Breast epithelium (tissue), 4 donors: ENCODE measurements at places on chromosomes 4 and X. TPM values are rescaled to one million over a fixed set of nuclear protein-coding genes. Genes with fewer than 3 reads are reported as not detected.
A peak's percentile ranks its signal among the peaks of the same experiment; 100 is the strongest.

- no peak for DNase-seq
Observed at GRCh38 chrX:109855501-109855900, 122.4 kb upstream of the ACSL4 start.

DNA sequence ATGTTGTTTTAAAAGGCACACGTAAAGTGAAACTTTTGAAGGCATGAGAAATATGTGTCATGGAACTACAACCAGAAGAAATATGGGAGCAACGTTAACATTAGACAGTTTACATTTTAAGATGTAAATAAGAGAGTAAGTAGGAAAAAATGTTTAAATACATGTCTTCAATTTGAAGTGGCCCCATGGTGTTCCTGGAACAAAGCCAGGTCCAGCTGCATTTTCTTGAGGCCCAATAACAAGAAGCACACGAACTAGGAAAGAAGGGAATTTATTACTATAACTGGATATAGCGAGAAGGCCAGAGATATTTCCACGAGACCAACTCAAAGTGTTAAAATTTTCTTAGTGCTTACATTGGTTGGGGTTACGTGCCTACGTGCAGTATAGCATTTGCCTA, 458.1 kb downstream of the KCTD8 start:
- no peak for DNase-seq

DNA sequence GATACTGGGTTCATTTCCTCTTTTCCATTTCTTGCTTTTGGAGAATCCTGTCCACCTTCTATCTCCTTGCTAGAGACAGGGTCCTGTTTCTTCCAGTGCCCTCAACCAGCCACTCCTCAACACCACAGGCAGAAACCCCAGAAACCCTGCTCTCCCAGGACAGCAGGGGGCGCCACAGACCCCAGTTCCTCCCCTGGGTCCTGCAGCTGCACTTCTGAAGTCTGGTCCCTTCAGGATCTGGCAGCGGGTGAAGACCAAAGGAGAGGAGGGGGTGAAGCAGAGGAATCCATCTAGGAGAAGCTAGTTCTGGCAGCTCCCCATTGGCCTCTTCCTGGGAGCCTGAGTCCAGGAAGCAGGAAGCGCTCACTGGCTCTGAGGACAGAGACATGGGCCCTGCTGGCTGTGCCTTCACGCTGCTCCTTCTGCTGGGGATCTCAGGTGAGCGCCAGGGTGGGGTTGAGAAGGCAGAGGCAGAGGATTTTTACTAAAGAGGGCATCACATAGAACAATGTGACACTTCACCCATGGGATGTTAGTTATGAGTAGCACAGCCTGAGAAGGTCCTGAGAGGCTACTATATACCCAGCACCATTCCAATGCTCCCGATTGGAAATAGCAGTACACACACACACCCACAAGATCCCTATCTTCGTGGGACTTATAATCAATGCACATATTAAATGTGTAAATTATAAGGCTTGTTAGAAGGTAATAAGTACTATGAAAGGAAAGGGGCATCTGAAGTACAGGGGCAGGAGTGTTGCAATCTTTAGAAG, at the start of gene PRSS48:
Gene PRSS48 (plus strand): TSS at position 375 of the 776 bp plus-strand sequence. CDS start 12 bp downstream, at position 387.
- DNase-seq = no peak

Gene MGARP
- 3.8 TPM for total RNA-seq

GRCh38 chrX:51899741-51900140, 6.3 kb downstream of the MAGED1 start:
- no peak for DNase-seq

DNA sequence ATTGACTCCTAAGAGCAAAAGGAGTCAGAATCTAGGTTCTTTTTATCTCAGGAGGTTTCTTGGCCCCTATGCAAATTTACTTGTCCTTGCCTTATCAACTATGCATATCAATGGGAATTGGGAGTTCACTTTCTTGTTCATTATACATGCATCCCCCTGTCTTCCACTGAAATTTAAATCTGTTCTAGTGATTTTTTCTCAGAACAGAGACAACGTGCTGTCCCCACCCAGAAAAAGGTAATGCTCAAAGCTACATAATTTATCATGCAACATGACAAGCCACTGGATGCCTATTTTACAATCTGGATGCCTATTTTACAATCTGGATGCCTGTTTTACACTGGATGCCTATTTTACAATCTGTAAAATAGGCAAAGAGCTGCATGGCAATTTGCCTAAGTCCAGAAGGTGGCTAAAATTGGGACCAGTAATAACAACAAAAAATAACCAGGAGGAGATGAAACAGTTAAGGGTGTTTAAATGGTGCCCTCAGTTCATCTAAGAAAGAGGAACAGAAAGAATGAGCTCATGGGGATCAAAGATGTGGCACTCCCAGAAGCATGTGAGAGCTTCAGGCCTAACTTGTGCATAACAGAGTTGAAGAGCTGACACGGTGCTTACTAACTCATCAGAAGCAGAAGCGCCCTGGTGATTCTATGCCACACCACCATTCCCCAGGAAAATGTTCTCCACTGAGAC, 537.8 kb upstream of the BOD1L1 start:
- DNase-seq = no peak

- DNase-seq = no peak
Observed at GRCh38 chr4:39609454-39609931, 29.2 kb downstream of the SMIM14 start.

DNA sequence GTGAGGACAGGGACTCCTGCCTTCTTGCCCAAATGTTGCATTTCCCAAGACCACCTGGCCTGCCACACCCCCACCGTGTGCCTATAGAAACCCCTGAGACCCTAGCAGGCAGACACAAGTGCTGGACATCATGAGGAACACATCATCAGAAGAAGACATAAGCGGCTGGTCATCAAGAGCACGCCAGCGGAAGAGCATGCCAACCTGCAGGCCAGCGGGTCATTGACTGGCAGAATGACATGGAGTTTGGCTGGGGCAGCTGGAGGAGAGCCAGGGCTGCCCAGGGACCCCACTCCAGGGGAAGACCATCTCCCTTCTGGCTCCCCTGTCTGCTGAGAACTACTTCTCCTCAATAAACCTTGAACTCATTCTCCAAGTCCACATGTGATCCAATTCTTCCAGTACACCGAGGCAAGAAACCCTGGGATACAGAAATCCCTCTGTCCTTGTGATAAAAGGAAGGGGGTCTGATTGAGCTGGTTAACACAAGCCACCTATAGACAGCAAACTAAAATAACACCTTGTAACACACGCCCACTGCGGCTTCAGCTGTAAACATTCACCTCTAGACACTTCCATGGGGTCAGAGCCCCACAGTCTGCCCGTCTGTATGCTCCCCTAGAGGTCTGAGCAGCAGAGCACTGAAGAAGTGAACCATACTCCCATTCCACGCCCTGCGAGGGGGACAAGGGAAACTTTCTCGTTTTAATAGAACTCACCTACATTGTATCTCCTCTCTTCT, 164.8 kb upstream of the EMCN start:
- no peak for DNase-seq

DNA sequence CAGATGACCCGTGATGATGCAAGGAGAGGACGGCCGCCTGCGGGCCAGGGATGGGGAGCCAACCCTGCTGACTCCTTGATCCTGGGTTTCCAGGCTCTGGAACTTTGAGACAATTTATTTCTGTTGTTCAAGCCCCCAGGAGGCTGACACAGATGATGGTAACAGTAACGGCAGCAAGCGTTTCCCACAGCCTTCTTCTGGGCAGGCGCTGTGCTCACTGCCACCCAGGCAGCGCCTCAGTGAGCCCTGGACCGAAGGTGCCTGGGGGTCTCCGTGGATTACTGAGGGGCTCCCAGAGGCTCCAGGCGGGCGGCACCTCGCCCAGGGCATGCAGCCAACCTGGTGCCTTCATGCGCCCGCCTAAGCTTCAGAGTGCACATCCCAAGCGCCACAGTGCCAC, 103.9 kb upstream of the AFAP1 start:
- DNase-seq = no peak

DNA sequence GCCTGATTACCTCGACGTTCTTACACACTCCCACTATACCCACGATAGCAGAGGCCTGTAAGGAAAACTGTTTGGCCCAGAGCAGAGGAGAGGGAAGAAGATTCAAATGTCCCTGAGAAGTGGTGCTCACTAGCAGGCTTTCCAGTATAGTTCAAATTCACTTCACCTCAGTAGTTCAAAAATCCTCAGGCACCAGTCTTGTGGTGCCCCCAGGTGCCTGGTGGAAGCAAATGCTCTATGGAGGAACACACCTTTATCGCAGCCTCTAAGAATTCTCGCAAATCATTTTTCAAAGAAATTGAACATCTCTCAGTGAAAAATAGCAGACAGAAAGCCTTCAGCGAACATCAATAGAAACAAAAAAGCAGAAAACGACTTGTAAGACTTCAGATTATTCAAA, 12.2 kb upstream of the MTMR1 start:
- no peak for DNase-seq

Gene MMRN1
- 31.9 TPM for total RNA-seq

- no peak for DNase-seq
Observed at GRCh38 chr4:101104312-101105052, 242.8 kb downstream of the PPP3CA start.

GRCh38 chr4:165516281-165516833, 137.5 kb downstream of the CPE start:
- no peak for DNase-seq

- no peak for DNase-seq
Observed at GRCh38 chr4:14336656-14337055, 665.6 kb upstream of the CPEB2 start.

GRCh38 chr4:34170946-34171345, 2073.4 kb downstream of the ARAP2 start:
- no peak for DNase-seq

Gene L1CAM
- total RNA-seq = 0.66 TPM

Gene GYG2
- total RNA-seq = 40.6 TPM

Gene ADH7
- total RNA-seq = not detected

Gene EDA
- total RNA-seq = 6.7 TPM

DNA sequence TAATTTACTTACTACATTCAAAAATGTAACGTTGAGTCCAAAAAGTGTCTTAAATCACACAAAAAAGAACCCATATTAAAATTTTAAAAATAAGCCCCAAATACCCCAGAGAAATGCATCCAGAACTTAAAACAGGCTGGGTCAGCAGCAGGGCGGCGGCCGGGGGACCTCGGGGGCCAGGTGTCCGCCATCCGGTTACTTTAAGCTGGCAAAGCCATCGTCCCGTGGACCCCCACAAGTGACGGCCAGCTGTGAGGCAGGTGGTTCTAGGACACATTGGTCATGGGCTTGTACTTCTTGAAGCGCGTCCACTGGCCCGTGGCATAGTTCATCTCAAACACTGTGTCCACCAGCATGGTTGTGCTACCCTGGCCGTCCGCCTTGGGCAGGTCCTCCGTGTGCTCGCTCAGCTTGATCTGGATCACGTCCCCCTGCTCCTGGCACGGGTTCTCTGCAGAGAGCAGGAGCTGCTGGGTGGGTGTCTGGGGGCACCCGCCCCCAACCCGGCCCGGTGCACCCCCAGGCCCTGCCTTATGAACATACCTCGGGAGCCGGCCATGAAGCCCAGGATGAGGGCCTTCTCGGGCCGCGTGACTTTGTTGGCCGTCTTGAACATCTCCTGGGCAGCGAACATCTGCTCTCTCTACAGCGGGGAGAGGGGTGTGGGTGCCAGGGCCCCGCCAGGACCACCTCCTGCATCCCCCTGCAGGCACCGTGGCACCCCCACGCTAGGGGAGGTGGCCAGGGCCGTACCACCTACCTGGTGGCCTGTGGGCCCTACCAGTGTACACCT, 25.5 kb downstream of the NELFA start:
- DNase-seq = no peak

Gene LAS1L
- 26.9 TPM for total RNA-seq

Gene PRKG2
- 1.2 TPM for total RNA-seq

- no peak for DNase-seq
Observed at GRCh38 chr4:1783970-1784369, 9.1 kb upstream of the FGFR3 start.

Gene SLC38A5
- 12.1 TPM for total RNA-seq

GRCh38 chrX:131827935-131828334, 195.2 kb upstream of the STK26 start:
- DNase-seq = no peak

GRCh38 chr4:95087657-95088455, 330.1 kb downstream of the BMPR1B start:
- no peak for DNase-seq

DNA sequence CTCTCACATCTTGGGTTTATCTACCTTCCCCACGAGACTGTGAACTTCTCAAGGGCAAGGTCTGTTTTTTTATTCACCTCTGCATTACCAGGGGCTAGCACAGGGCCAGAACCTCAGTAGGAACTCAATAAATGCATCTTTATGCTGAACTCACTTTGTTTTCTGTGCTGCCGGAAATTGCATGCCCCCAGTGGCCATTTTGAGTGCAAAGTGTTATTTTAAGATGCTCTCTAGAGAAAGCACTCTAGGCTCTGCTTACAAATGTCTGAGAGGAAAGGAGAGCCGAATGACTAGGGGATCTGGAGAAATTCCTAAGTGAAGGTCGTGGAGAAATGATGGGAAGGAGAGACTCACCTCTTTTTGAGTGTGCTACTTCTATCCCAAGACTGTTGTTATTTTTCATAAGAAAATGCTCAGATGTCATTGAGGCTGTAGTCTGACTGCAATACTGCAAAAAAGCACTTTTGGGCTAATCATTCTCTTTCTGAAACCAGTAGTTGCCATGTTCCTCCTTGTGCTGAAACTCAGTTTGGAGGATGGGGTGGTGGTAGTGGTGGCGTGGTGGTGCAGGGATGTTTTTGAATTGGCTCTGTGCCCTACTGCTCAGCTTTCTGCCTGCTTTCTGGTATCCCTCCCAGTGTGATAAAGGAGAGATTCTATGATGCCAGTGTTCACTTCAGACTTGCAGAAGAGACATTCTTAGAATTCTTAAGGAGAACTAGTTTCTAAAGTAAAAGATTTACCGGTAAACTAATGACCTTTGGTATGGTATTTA, 41.3 kb downstream of the DOCK11 start:
- DNase-seq = no peak

- DNase-seq = peak; percentile 53
Observed at GRCh38 chr4:154743683-154744340, at the start of gene LRAT. LRAT (plus strand) TSS chr4:154744000; CDS start chr4:154744327, 327 bp downstream.

- DNase-seq = no peak
Observed at GRCh38 chr4:83124111-83124780, 9.7 kb upstream of the PLAC8 start.

Gene MTHFD2L
- total RNA-seq = 48.1 TPM

DNA sequence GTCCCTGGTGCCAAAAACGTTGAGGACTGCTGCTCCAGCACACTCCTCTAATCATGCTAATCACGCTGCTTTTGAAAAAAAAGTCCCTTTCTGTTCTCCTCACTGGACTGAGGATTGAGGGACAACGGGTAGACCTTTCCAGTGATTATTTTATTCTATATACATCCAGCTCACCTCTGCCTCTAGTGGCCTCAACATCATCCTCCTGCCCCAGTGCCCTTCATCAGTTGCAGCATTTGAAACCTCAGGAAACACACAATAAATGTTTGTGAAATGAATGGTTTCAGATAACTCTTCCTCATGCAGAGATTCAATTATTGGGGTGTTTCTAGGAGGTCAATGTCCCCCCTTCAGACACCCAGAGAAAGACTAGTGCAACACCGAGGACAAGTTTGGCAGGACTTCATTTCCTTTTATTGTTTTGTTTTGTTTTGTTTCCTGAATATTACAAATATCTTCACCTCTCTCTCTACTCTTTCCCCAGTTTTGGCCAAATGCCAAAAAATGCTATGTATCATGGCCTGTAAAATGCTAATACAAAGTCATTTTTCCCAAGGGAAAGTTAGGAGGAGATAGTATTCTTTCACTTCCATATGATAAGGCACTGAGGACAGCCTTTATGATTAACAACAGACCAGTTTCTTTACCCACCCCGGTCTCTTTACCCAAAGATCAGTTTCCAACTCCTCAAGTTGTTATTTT, 460.1 kb upstream of the SLIT2 start:
- no peak for DNase-seq
